ENCODE measurements at places on chromosomes 2 and 18.
A peak's percentile ranks its signal among the peaks of the same experiment; 100 is the strongest.

GRCh38 chr2:160735696-160736095, 242.1 kb upstream of the RBMS1 start:
- no peak for DNase-seq

DNA sequence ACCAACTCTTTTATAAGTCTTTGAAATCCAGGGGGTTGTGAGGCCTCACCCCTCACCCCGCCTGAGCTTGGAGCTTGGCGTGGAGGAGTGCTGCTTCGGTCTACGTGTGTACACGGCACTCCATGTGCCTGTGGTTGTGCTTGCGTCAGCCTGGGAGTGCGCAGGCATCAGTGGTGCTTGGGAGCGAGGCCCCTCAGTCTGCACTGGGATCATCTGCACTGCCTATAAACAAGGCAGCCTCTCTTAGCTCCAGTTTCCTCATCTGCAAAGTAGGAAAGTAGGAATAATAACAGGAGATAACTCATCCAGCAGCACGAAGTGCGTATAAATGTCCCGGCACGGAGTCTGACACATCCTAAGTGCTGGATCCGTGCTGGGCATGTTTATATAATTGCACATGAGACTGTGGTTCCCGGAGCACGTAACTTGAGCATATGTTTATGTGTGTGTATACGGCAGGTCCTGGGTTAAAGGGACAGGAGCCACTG, 1.2 kb downstream of the GYPC start:
- DNase-seq: no peak

DNA sequence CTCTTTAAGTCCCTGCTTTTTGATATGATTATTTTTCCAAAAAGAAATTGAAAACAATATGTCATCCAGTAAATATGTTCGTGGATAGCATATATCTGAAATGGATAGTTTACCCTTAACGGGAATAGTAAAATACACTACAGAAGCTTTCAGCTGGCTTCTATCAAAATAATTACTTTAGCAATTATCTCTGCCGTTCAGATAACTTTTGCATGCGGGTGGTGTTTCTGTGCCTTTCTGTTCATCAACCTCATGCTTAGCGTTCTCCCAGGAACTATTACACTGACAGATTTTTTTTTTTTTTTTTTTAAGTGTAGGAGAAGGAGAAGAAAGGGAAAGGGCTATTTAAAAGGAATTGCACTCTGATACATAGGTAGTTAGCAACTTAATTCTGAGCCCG, 53.6 kb downstream of the TSHZ1 start:
- no peak for DNase-seq

DNA sequence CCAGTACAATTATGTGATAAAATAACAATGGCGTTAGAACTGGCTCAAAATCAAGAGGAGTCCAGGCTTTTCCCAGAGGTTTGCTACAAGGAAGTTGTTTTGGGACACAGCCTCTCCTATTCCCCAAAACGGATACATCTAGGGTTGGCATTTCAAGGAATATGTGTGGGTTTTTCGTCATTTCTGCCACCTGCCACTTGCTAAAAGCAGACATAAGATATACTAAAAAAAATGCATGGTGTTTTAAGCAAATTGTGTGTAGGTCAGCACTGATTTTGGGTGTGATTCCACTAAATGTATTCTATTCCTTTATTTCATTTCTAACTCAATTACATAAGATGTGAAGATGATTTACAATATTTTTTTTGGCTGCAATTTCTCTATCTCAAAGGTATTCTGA, 36.4 kb upstream of the GCG start:
- no peak for DNase-seq

- no peak for DNase-seq
Measured at GRCh38 chr2:46563186-46563585, 83.8 kb downstream of the TMEM247 start.

- DNase-seq: no peak
Measured at GRCh38 chr2:157076526-157077161, 180.9 kb upstream of the GALNT5 start.

GRCh38 chr2:8168022-8168717, 513.7 kb upstream of the ID2 start:
- no peak for DNase-seq

DNA sequence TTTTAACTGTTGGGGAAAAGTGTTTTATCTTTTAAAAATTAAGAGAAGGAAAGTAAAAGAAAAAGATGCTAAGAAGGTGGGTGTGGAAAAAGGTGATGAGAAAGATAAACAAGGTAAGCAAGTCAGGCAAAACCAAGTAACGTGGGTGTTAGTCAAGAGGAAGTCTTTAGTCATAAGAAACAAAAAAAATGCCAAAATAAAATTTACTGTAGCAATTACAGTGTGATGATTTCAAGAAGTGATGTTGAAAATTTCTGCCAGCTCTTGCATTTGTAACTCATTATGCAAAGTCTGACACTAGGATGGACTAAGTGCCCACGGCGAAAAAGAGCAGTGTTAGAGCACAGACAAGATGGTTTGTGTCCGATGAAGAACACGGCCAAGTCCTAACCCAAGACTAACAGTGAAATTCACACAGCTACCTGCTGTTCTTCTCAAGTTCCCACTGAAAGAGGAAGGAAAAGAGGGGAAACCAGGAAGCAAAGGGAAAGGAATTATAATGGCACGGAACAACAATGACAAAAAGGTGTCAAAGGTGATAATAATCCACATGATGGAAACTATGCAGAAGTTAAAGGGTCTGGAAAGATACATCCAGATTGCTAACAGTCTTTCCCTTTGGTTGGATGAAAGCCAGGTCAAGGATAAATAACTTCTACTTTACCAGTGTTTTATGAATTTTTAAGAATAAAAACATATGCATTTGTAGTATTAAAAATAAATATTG, 34.1 kb downstream of the NOL10 start:
- DNase-seq: no peak

- DNase-seq: no peak
Measured at GRCh38 chr2:10432311-10433181, 15.6 kb downstream of the ODC1 start.

DNA sequence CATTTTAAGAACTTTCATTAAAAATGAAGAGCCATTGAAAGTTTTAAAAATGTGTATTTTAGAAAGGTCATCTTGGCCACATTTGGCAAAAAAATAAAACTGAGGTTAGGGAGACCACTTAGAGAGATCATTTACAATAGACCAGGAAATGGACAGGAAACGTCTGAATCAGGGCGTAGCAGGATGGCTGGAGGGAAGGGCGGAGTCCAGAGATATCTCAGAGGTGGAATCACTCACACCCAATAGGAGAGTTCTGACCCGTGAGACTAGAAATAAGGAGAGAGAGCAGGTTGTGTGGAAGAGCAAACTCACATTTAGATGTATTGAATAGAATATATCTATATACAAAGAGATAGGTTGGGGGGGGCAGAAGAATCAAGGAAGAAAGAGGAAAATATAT, 373.4 kb downstream of the METTL4 start:
- no peak for DNase-seq

- DNase-seq: no peak
Measured at GRCh38 chr2:135557530-135557929, 26.2 kb downstream of the R3HDM1 start.

GRCh38 chr2:141534666-141535362, 596.0 kb downstream of the LRP1B start:
- DNase-seq: no peak

DNA sequence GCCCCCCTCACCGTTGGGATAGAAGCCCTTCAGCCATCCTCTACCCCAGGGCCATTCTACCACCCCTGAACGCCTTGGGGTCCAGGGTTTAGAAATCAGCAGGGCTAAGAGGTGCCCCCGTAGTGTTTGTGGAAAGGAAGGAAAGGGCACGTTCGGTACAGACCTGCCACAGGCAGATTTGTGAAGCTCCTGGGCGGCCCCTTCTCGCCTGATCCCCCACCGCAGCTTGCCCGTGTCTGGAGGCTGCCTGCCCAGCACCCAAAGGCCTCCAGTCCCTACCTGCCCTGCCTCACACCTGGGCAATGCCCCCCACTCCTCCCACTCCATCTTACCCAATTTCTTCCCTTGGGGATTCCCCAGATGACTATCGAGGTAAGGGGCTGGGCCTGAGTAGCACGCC, 21.2 kb downstream of the ATP6V1C2 start:
- no peak for DNase-seq

DNA sequence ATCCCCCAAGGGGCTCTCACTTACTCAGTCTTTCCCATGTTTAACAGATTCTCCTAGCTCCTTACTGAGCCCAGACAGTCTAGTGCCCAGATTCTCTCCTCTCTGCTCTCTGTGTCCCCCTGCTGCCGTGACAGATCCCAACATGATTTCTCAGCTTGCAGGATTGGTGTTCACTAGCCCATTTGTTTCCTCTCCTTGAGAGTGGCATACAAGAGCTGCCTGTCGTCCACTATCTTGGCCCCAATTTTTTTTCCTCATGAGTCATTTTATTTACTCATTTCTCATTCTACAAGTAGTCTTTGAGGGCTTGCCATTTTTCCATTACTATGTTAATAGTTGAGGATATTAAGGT, 199.9 kb upstream of the FN1 start:
- DNase-seq: no peak

GRCh38 chr2:62808554-62808953, 103.0 kb downstream of the EHBP1 start:
- DNase-seq: no peak

- DNase-seq: no peak
Measured at GRCh38 chr2:241555711-241556110, 2.8 kb upstream of the BOK start.

- DNase-seq: no peak
Measured at GRCh38 chr2:194735837-194736542, 921.0 kb upstream of the SLC39A10 start.

DNA sequence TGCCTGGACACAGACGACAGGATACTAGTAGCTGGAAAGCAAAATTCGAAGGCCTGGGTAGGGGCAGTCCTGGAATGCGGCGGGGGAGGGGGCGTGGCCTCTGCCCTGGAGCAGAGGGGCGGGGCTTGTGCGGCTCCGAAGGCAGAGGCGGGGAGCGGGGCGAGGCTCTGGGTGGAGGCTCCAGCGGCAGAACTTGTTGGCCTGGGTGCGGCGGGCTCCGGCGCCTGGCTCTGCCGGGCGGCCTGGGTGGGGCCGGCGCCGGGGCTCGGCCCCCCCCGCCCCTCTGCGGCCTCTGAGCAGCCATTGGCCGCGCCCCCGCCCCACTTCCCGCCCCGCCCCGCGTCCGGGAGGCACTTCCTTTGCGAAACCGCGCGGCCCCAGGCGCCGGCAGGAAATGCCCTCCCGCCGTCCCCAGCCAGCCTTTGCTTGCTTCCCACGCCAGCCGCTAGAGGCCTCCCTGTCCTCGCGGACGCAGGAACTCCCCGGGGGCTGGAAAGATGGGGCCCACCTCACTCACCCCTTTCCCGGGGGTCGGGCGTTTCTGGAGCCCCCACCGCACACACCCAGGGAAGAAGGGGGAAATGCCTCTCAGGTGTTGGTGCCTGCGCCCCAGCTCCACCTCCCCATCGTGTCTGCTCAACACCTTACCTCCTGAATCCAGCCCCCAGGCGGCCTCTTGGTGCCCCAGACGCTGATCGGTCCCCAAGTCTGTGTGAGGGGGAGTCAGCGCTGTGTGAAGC, 6.7 kb downstream of the CTDSP1 start:
- DNase-seq: peak; percentile 81

All from memory B cell (primary cell).